ENCODE measurements at places on chromosomes 16 and 17. TPM values are rescaled to one million over a fixed set of nuclear protein-coding genes. Genes with fewer than 3 reads are reported as not detected.

KRTAP4-4 gene
- total RNA-seq = not detected

FOXN1 gene
- not detected for total RNA-seq

TNFRSF13B gene
- total RNA-seq = 1.4 TPM

CA5A gene
- total RNA-seq = not detected

HS3ST4 gene
- not detected for total RNA-seq

NPIPB8 gene
- 2.0 TPM for total RNA-seq

ST6GALNAC1 gene
- total RNA-seq = 0.31 TPM

SLC22A31 gene
- 1.8 TPM for total RNA-seq

C16orf92 gene
- total RNA-seq = not detected

ABCA9 gene
- total RNA-seq = 2.0 TPM

USP31 gene
- 19.7 TPM for total RNA-seq

ENPP7 gene
- 0.94 TPM for total RNA-seq

HS3ST3A1 gene
- 2.2 TPM for total RNA-seq

ANKRD40CL gene
- not detected for total RNA-seq

ZC3H18 gene
- total RNA-seq = 38.2 TPM

CDRT15L2 gene
- total RNA-seq = not detected

TMIGD1 gene
- total RNA-seq = not detected

KDM8 gene
- 8.5 TPM for total RNA-seq

ZSCAN10 gene
- total RNA-seq = not detected

PYDC1 gene
- total RNA-seq = not detected
